ENCODE measurements at places on chromosomes 2 and 18.

- no peak for DNase-seq
Observed at GRCh38 chr2:225090746-225091145, 48.5 kb upstream of the DOCK10 start.

- DNase-seq = no peak
Observed at GRCh38 chr18:79476918-79477571, 81.3 kb downstream of the NFATC1 start.

GRCh38 chr2:122329278-122329677 lies 573.8 kb downstream of the TSN start:
- no peak for DNase-seq

DNA sequence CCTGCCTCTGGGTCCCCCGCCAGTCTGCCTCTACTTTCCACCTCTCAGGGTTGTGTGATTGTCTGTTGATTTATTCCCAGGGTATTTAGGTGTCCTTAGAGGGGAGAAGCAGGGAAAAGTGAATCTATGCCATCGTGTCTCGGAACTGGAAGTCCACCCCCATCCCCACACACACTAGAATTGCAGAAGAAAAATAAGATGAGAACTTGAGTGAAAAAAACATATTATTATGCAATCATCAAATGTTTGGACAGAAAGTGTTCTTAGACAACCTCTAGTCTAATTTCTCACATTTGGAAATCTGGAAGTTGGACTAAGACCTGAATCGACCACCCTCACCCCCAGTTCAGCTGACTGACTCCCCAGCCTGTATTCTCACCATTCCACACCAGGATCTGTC lies 14.1 kb upstream of the CASP8 start:
- no peak for DNase-seq
